OCI-LY7 (cell line): ENCODE measurements at places on chromosomes 13 and 19. TPM values are rescaled to one million over a fixed set of nuclear protein-coding genes. Genes with fewer than 3 reads are reported as not detected.

DNA sequence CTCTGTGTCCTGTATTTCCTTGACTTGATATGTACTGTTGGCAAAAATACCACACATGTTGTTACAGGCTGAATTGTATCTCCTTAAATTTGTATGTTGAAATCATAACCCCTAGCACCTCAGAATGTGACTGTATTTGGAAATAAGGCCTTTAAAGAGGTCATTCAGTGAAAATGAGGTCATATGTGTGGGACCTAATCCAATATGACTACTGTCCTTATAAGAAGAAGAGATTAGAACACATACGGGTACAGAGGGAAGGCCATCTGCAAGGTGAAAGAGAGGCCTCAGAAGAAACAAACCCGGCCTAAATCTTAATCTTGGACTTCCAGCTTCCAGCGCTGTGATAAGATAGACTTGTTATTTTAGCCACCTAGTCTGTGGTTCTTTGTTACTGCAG is 202.5 kb downstream of the NUFIP1 start:
- no peak for DNase-seq

The TUBGCP3 gene
- total RNA-seq = 36.2 and 39.0 TPM in 2 replicates

The ZNF491 gene
- total RNA-seq = 6.2 and 7.9 TPM in 2 replicates

- no peak for DNase-seq
These were observed 46.4 kb downstream of the SOX1 start for GRCh38 chr13:112113348-112113747.

- no peak for DNase-seq
These were observed 38.8 kb downstream of the CHST8 start for GRCh38 chr19:33660410-33661124.

- DNase-seq = no peak
These were observed 9.9 kb downstream of the ZNF665 start for GRCh38 chr19:53183146-53183764.

The ATP13A1 gene
- total RNA-seq = 122 and 128 TPM in 2 replicates
